ENCODE measurements at places on chromosomes 6 and 20.

- no peak for DNase-seq
Measured at GRCh38 chr20:63735859-63736718, at the start of gene LIME1. Gene LIME1, plus strand, starts transcription at chr20:63736664. Its CDS starts 886 bp downstream, at chr20:63737550.

DNA sequence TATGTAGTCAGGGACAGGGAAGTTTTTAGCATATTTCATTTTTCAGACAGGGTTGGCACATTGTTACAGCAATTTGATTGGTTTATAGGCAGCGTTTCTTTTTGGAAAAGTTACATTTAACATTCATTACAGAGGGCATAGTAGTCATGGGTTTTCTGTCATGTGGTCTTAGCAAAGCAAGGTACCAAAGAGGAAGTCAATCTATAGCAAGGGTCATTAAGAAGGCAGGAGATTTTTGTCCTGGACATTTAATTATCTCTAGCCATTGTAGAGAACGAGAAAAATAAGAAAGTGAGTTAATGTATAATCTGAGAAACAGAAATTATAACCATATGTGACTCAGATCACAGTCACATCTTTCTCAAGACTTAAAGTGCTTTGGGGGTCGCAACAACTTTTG lies 47.4 kb downstream of the TPD52L1 start:
- DNase-seq = no peak

DNA sequence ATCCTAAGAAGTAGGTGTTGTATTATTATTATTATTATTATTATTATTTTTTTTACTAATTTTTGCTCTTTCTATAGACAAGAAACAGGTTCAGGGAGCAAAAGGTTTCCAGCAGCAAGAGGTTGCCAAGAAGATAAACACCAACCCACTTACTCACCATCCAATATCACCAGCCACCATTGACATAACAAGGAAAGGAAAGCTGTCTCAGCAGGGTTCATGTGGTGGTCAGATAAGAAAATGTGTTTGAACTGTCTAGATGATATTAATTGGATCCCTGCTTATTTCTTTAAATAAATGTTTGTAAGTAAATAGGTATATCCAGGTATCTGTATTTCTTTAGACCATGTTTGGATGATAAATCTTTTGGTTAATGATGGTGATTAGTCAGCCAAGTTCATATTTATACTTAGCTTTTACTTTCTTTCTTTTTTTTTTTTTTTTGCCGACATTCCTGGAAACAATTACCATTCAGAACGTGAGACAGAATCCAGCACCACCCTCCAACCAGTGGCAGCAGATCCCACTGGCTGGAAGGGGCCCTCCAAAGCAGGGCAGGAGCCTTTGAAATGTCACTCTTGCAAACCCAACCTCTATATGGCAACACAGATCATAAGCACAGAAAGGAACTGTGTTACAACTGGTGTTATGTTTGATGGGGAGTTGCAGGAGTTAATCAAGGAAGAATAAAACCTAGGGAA lies 139.2 kb upstream of the ECI2 start:
- no peak for DNase-seq

- DNase-seq = no peak
Measured at GRCh38 chr20:19492687-19493336, 265.2 kb upstream of the RIN2 start.

GRCh38 chr20:3701061-3701998 lies 11.1 kb downstream of the SIGLEC1 start:
- no peak for DNase-seq

- no peak for DNase-seq
Measured at GRCh38 chr20:23287354-23288190, 63.0 kb upstream of the NXT1 start.

DNA sequence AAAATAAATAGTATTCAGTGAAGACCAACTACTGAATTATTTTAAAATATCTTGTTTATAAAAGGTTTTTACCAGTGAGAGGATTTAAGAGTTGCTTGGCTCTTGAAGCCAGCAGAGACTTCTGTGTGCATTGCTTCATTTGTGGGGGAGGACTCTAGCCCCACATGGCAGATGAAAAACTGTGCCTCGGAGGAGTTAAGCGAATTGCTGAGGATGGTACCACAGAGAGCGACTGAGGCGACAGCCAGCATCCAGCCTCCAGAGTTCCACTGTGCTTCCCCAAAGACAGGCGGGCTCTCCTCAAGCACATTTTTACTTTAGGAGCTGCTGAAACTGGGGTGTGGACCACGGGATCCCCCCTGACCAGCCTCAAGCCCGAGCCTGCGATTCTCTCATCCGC lies 80.7 kb downstream of the THBS2 start:
- no peak for DNase-seq
